Activated T-helper 1 cell treated with Interleukin-2 at 50 U/mL for 16 hours (primary cell): ENCODE measurements at places on chromosomes 12 and 14.

- DNase-seq, result no peak
Observed at GRCh38 chr14:74732387-74732786, 19.4 kb downstream of the FCF1 start.

DNA sequence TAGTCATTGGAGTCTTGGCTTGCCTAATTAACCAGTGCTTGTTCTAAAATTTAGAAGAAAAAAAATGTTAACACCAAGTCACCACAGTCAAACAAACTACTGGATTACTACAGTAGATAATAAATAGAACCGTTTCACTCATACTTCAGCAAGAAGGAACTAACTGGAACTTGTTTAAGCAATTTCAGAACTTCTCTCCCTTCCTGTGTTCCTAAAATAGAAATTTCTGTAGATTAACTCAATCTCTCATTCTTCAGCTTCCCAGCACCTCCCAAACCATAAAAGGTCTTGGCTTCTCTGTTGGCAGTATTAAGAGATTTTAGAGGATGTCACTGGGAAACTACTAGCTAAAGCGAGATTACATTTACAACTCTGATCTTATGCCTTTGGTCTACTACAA lies 18.6 kb downstream of the GNS start:
- no peak for DNase-seq

DNA sequence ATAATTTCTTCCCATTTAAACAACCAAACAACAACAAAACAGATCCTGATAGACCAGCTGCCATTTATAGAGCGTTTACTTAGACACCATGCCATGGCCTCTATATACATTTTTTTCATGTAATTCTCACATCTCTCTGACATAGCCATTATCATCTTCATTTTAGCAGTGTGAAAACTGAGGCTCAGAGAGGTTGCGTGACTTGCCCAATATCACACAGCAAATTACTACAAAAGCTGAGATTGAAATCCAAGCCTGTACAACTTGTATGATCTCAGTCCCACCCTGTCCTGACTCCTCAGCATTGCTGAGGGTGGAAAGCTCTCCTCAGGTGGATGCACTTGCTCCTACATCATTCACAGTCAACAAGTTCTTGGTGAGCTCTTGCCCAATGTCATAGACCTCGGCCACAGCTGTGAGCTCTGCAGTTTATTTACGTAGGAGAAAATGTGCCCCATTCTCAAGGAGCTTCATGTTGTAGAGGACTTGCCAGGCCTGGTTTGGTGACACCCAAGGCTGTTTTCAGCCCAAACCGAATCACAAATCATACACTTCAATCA lies 55.5 kb downstream of the CRACR2A start:
- no peak for DNase-seq

- DNase-seq, result no peak
Observed at GRCh38 chr12:78088391-78088832, 257.7 kb downstream of the NAV3 start.

DNA sequence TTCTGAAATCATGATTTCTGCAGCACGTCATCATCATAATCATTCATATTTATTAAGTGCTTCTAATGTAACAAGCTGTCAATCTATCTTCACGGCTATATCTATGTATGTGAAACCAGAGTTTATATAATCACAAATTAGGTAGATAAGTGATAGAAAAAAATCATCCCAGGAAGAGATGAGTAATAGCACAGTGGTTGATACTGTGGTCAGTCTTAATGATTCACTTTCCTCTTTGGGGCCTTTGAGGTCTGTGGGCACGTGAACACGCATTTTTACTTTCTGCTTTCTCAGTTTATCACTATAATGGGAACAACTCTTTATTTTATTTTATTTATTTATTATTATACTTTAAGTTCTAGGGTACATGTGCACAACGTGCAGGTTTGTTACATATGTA lies 265.9 kb upstream of the NOVA1 start:
- no peak for DNase-seq

- no peak for DNase-seq
Observed at GRCh38 chr14:56131865-56132833, 13.9 kb downstream of the PELI2 start.

DNA sequence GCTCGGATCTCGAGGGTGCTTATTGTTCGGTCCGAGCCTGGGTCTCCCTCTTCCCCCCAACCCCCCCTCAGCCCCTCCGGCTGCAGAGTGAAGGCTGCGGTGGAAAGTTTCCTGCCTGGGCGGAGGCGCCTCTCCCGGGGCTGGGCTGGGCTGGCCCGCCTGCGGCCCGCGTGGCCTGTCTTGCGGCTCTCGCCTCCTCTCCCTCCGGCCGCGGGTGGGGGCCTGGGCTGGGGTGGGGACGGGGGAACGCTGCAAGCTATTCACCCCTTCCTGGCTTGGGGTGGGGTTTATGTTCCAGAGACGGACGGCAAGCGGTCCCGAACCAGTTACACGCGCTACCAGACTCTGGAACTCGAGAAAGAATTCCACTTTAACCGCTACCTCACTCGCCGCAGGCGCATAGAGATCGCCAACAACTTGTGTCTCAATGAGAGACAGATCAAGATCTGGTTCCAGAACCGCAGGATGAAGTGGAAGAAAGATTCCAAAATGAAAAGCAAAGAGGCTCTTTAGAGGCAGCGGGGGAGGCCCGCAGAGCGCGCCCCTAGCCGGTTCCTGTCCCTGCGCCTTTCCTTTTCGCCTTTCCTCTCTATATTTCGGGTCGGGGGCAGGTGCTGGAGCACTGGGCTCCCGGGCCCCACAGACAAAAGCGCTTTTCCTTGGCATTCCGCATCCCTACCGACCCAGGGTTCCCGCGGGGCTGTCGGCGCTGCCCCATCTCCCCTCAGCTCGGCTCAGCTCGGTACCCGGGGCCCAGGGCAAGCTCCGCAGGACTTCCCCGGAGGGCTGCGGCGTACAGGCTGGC lies 1.3 kb downstream of the HOXC5 start:
- no peak for DNase-seq

- peak; percentile 12 for DNase-seq
Observed at GRCh38 chr14:94689218-94689984, 77.2 kb downstream of the SERPINA3 start.

DNA sequence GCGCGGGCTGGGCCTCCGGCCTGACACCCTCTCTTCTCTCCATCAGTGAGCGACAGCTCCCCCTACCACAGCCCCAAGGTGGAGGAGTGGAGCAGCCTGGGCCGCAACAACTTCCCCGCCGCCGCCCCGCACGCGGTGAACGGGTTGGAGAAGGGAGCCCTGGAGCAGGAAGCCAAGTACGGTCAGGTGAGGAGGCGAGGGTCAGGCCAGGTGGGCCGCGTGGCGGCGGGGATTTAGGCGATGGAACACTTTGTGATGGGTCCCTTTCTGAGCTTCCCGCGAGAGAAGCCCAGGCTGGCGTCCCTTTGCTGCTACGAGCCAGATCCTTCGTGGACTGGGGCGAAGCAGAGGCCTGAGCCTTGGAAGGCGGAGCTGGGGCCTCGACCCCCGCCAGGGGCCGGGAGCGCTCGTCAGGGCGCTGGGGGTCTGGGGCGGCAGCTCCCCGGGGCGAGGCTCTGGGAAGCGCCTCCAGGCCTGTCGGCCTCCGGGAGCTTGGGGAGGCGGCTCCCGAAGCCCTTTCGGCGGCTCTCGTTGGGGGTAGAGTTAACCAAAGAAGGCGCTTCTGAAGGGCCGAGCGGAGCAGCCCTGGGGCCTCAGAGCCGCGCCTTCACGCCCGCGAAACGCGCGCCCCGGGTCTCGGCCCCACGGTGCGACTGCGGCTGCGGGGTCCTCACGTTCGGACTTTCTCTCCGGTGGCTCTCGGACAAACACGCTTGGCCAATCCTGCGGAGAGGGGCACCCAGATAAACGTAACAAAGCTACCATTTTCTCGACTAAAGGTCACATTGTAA lies 5.0 kb downstream of the PAX9 start:
- no peak for DNase-seq

- DNase-seq, result no peak
Observed at GRCh38 chr14:71372411-71372838, 465.2 kb downstream of the PCNX1 start.

DNA sequence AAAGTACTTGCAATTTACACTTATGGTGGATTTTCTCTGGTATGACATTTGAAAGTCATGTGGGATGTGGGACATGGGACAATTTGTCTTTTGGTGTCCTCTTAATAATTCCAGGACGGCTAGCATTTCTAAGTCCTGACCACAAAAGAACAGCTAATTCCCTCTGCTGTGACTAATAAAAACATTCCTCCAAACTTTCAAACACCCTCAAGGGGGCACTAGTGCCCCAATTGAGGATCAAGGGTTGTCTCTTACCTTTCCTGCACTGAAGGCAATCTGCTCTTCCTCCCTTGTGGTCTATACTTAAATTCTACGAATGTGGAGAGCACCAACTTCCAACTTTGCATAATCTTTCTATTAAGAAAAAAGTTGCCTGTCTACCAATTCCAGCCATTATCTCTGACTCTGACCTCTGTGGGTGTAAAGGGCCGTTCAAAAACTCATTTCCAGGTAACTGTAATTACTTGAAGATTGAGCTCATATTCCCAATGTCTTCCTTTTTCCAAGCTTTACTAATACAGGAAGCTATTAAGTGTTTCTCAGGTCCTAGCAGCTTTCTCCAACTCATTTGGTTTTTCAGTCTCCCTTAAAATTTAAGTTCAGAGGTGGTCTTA lies 210.2 kb downstream of the PTPRO start:
- DNase-seq, result peak; percentile 24

DNA sequence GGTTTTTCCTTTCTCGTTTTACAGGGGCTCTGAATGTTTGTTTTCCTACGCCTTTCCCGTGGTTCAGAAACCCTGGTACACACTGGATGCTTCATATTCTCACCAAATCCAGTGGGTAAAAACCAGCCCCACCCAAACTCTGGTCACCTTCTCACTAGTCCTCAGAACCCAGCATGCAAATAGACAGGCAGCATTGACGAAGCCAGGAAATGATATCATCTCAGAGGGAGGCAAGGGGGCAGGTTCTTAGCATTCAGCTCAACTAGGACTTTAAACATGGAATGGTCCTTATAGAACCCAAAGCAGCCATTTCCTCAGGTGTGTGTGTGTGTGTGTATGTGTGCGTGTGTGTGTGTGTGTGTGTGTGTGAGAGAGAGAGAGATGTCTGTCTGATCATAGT lies 142.0 kb downstream of the KCNK10 start:
- DNase-seq, result no peak

DNA sequence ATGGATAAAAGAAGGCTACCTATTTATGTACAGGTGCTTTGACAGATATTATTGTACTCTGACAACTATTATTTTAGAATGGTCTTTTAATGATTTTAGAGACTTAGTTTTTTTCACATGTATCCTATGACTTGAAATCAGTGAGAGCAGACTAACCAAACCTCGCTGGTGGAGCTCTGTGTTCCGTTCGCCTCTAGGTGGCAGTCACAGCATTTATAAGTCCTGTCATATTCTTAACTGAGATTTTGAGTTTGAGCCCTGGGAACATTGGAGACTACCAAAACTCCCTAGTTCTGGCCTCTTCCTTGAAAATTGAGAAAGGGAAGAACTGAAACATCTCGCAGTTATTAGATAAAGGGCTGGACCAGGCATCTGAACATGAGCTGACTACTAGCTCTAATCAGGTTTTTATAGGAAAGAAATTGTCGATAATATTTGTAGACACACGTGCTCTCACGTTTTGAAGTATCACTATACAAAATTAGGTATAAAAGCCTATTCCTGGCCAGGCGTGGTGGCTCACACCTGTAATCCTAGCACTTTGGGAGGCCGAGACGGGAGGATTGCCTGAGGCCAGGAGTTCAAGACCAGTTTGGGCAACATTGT lies 48.3 kb downstream of the TTLL5 start:
- peak; percentile 20 for DNase-seq

GRCh38 chr14:78823516-78823915 lies 653.3 kb downstream of the NRXN3 start:
- no peak for DNase-seq

- no peak for DNase-seq
Observed at GRCh38 chr14:96168581-96168980, 36.1 kb upstream of the BDKRB2 start.

GRCh38 chr14:83566567-83566966 lies 1963.4 kb upstream of the FLRT2 start:
- no peak for DNase-seq

- DNase-seq, result no peak
Observed at GRCh38 chr14:55026441-55026792, 482 bp downstream of the WDHD1 start.

DNA sequence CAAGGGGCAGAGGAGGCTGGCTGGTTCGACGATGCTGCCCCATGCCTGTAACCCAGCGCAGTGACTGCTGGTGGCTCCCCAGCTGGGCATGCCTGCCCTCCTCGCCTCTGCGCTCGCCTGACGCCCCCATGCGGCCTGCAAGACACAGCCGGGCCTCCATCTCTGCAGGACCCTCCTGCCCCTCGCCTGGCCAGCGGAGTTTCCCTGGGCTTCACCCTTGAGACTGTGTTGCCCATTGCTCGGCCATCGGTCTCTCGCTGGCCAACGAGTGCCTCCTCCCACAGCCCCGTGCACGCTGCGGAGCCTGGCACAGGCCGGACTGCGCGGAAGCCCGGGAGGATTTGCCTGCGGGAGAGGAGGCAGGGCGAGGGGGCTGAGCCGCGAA lies 17.6 kb downstream of the ASPG start:
- no peak for DNase-seq

GRCh38 chr12:65449400-65449799 lies 170.9 kb downstream of the MSRB3 start:
- no peak for DNase-seq

DNA sequence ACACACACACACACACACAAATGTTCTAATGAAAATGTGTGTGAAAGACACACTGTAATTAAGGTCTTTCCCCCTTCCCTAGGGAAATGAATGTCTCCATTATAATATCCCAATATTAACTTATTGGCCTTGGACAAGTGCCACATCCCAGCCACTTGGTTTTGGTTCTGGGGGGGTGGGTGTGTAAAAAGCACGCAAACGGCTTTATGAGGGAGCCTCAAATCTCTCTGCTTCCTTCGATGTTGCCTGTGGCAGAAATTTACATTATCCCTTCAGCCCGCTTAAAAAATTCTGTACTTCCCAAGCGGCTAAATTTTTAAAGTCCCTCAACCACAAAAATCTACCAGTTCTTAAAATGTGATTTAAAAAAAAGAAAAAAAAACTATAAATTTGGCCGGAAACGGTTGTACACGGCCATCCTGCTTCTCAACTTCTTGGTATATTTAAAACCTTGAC lies 432 bp downstream of the C14orf93 start:
- DNase-seq, result no peak

- no peak for DNase-seq
Observed at GRCh38 chr14:54642801-54643695, 76.1 kb downstream of the SAMD4A start.

DNA sequence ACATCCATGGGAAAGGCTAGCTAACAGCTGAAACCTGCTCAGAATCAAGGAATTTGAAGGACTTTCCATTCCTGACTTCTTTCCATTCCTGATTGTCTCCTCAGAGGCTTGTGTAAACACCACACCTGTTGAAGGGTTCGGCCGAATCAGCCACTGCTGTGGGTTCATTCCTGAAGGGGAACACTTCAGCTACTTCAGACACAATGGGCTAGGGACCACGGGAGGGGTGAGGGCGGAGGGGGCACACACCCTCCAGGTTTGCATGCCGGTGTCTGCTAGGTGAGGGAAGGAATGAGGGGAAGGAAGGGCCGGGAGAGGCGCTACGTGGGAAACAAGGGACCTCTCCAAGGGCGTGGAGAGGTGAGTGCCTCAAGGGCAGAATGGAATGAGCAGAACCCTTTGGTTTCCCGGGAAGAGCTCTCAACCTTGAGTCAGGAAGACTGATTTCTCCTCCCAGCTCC lies 1.3 kb downstream of the GPRC5A start:
- no peak for DNase-seq
